B cell (primary cell): ENCODE measurements at places on chromosomes 5 and 9.

DNA sequence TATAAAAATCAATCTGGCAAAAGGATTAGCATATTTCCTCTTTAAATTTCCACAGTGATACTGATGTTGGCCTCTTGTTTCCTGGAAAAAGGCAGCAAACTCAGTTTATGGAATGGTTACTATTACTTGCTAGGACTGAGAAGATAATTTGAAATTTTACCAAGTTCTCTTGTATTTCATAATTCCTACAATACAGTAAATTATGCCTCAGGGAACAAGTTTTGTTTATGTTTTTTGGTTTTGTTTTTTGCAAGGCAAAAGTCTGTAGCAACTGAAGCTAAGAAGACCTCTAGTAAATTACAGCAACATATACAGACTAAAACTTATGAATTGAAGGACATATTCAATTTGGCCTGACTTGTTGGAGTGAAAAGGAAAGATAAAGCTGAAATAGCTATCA is 30.2 kb upstream of the SLCO6A1 start:
- no peak for DNase-seq

- no peak for DNase-seq
Observed at GRCh38 chr5:139164020-139164419, 34.1 kb downstream of the SIL1 start.

DNA sequence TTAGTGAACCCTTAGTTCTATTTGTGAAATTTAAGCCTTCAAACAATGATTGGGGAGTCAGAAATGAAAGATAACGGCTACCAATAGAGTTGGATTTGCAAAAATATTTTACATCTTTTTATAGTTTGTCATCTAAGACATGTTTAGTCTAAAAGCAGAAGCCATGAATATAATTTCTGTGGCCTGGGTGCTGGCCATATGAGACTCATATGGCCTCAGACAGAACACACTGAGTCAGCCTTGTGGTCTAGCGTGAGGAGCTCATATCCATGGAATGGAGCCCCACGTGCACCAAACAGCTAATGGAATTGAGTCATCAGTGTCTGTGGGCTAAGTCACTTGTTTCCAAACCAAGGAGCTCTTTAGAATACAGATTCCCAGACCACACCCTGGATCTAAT is 240.7 kb upstream of the NREP start:
- DNase-seq = no peak

- no peak for DNase-seq
Observed at GRCh38 chr5:151895660-151896030, 29.0 kb downstream of the GLRA1 start.

GRCh38 chr5:107147589-107147988 is 523.1 kb downstream of the EFNA5 start:
- DNase-seq = no peak
